ENCODE measurements at places on chromosomes 2 and 18.

DNA sequence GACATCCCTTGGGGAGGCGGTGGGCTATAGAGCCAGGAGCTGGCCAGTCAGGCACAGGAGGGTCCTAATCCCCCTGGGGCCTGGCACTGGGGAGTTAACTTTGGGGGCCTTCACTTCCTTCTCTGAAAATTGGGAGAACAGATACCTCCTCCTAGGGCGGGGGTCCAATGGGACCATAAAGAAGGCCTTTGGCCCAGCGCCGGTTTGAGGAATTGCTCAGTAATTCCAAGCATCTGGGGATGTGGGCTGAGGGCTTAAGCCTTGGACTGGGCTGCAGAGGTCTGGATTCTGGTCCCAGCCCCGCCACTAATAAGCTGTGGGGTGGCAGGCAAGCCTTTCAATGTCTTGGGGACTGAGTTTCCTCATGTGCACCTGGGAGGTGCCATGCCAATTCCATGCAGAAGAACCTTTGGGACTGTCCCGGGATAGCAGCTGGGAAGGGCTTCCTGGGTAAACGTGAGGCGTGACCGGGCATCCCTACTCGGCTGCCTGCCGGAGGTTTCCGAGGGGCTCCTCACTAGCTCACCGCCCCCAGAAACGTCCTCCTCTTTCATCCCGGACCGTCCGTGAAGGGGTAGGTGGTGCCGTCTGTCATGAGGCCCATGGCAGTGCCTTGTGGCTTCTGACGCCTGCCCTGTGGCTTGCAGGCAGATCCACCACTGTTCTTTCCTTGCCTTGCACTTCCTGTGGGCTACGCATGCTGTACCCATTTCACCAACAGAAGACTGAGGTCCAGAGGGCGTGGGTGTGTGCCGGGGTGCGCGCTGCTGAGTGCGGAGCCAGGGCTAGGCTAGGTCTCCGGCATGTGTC is 67.4 kb upstream of the HPCAL1 start:
- DNase-seq = peak; percentile 14

DNA sequence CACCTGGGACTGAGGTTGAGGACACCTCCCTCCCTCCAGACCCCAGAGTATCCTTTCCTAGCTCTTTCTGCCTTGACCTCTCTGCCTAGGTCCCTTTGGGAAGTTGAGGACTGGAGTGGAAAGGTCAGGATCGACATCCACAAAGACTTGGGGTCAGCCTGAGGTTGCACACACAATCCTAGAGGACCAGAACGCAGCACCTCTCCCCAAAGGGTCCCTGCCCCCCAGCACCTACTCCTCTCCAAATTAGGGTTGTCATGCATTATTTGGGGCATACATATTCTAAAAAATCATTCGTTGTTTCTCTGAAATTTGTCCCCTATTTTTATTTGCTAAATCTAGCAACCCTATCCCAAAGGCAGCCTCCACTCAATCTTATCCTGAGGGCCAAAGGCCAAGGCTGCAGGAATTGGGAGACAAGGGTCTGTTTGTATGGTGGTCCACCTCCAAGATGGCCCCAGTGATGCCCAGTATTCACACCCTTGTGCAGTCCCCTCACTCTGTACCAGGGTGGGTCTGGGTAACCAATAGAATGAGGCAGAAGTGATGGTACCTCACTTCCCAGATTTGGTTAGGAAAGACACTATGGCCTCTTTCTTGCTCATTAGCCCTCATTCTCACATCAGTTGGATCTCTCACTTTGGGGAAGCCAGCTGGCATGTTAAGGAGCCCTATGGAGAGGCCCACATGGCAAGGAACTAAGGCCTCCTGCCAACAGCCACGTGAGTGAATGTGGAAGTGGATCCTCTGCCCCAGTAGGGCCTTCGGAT is 3.5 kb upstream of the CHRNG start:
- no peak for DNase-seq

DNA sequence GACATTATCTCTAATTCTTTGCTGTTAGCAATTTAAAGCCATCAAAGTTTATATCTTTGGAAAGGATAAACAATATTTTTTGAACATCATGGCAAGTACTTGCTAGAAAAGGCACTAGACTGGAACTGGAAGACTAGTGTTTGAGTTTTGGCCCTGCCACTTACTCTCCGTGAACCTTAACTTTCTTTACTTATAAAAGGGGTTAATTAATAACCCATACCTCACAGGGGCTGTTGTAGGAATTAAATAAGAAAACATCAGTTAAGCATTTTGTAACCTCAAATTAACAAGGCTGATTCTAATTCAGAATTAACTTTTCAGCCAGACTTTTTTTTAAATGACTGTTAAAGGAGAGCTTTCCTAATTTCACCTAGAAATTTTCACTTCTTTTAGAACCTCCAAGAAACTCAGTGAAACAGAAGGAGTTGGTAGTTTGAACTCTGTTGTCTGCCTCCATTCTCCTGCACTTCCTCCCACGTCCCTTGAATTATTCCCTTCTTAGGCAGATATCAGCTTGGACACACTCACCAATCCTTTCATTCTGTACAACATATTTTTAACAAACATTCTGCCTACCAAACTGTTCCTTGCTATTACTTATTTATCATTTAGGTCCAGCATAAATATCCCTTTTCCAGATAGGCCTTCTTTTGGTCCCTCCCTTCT is 79.5 kb downstream of the COX7A2L start:
- no peak for DNase-seq

DNA sequence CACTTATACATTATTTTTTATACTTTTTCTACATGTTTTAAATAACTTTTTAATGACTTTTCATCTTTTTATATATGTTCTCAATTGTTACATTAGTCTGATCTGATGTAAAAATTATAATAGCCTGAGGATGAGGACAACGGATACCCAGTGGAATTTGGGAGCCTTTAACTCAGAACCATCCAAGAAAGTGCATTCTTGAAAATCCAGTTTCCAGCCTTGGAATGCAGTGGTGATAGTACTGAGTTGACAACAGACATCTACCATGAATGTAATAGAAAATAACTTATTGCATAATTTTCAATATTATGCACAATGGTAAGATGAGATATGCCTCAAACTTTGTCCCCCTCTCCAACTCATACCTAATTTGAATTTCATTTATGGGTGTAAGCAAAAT is 120.7 kb upstream of the ZC3H15 start:
- no peak for DNase-seq

DNA sequence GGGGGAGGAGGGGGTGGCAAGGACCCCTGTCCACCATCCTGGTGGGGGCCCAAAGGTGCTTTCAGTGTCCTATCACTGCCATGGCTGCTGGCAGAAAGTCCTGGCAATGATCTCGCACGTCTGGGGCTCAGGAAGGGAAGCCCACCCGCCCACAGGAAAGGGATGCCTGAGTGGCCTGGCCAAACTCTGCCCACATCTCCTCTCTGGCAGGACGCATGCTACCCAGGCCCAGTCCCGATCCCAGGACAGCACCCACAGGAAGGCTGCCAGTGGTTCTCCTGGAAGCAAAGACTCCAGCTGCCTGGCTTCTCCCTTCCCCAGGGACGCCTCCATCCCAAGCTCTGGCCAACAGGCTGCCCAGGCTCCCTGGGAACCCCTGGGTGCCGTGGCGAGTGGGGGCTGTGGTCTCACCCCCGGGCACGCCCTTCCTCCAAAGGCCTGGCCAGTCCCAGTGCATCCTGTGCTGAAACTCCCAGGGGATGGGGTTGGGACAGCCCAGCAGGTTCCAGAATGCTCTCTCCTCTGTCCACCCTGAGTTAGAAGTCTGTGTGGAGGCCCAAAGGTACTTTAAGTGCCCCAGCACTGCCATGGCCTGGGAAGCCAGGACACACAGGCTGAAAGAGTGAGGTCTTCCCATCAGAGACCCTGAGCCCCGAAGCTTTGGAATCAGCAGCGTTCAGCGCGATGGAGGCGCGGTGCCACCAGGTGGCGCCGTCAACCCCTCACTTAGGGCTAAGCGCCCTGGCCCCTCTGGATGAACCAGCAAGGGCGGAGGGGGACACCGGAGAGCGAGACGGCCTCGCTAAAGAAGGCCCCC is 29.8 kb upstream of the TAF1B start:
- DNase-seq = peak; percentile 79

DNA sequence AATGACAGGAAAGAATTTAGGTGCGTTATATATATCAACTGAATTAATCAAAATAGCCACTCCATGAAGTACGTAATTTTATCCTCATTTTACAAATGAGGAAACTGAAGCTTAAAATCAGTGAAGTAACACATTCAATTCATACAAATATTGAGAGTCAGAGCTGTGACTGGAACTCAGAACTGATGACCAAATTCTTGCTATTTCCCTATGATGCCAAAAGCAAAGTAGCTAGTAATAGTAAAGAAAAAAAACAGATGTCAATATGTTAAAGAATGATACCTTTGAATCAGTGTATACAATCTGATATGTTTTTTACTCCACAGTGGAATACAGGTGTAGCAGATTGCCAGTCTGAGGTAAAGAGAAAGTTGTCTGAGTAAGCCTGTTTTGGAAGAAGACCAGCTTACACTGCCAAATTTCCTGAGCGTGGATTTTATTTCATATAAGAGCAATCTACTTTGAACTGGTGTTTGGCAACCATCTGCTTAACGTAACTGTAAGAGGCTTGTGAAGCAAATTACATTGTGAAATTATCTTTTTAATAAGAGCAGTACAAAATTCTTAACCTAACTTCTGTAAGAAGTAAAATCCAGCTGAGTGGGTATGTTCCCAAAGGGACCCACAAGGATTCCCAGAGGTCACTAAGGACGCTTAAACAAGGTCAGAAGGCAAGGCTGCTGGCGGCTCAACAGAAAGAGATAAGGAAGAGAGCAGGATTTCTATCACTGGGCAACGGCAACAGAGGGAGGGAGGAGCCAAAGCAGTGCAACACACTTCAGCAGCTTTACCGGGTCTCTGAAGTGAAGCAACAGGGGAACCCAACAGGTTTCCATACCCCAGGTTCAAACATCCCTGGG is 85.6 kb downstream of the IKZF2 start:
- DNase-seq = no peak

- no peak for DNase-seq
These were observed 20.5 kb downstream of the ADAM17 start for GRCh38 chr2:9535177-9535576.

GRCh38 chr2:26175466-26176278 is 2.8 kb downstream of the GAREM2 start:
- no peak for DNase-seq

- DNase-seq = no peak
These were observed 177.5 kb upstream of the TPO start for GRCh38 chr2:1235806-1236205.

- no peak for DNase-seq
These were observed 127.6 kb upstream of the L3MBTL4 start for GRCh38 chr18:6542296-6542695.

GRCh38 chr18:48919547-48919946 is 31.2 kb downstream of the SMAD7 start:
- no peak for DNase-seq

GRCh38 chr2:102055346-102055990 is 63.7 kb downstream of the IL1R2 start:
- DNase-seq = no peak

- no peak for DNase-seq
These were observed 68.4 kb upstream of the SLC4A10 start for GRCh38 chr2:161555826-161556225.

DNA sequence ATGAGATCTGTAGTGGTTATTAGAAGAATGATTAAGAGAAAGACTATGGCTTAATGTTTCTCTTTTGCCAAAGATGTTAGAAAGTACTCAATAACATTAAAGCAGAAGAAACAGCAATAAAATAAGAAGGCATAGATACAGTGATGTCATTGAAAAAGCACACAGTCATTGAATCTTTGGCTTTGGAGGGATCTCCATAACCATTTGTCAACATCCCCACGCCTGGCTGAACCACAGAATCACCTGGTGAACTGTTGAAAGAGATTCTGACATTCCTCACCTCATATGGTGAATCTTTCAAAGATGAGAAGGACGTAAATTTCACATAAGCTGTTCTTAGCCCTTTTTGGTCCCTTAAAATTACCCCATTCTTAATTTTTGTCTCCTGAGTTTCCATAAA is 324.6 kb upstream of the NRP2 start:
- DNase-seq = no peak

GRCh38 chr2:205361272-205361671 is 321.0 kb upstream of the NRP2 start:
- DNase-seq = no peak

- DNase-seq = no peak
These were observed 39.9 kb upstream of the INHBB start for GRCh38 chr2:120305937-120306490.
